Inflammatory macrophage treated with lipopolysaccharide for 4 hours (primary cell): ENCODE measurements at places on chromosomes 1 and 21.

DNA sequence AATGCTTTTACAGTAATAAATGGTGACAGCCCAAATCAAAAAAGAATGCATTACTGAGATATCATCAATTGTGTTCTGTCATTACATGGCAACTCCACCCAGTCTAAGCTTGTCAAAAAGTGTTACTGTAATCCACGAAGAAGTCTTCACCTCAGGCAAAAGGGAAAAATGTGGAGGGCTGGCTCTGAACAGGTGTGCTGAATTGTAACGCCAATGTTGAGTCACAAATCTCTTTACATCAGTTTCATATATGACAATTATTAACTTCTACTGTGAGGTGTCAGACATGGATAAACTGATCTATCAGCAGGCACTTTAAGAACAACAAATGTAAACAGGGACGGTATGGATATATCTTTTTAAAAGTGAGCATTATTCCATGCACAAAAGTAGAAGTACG is 98.5 kb upstream of the DMRTA2 start:
- DNase-seq = no peak

DNA sequence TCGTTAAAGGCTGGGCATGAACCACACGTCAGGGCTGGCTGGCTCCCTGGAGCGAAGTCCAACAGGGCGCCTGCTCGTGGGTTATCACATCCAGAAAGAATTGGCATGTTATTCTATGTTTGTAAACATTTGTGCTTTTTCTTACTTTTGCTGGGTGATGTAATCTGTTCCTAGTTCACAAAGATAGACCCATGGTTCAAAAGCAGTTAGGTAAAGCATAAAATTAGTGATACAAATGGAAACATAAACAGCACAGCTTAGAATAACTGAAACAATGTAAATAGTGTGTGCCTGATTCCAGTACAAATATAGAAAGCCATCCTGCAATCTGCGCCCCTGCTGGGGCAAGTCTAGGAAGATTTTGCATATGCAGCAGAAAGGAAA is 184.0 kb upstream of the C1orf174 start:
- DNase-seq = no peak

DNA sequence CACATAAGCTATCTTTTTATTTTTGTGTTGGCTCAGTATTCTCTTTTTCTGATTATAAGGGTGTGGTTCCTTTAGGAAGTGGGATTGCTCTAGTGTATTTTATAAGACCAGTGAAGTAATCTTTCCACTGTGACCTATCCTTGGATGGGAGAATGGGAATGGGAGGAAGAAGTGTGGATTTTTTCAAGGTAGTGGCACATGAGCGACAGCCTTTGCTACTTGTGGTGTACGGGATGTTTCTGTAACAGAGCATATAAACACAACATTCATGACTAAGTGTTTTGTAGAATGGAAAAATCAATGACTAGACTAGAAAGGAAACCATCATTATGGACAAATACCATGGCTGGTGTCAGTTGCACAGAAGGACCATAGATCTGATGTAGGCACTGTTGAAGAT is 209.6 kb downstream of the GIPC2 start:
- no peak for DNase-seq

GRCh38 chr1:215198021-215198420 is 115.5 kb downstream of the KCNK2 start:
- DNase-seq = no peak

- DNase-seq = no peak
Measured at GRCh38 chr1:81937791-81938450, 137.2 kb downstream of the ADGRL2 start.

DNA sequence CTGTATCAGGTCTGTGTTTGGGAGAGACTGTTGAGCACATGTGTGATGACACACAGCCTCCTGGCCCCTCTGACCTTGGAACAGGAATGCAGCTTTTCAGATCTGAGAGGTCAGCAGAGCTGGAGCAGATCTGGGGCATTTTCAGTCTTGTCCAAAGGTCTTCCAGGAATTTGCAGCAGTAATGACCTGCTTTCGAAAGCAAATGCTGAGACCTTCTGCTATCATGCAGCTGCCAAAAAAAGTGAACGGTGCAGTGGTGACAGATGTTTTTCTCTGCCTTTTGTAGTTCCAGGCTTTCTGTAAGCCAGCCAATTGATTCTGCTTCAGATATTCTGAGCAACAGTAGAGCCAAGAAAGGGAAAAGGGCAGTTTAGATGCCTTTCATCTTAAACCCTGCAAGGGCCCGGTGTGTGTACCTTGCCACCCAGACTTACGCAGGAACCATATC is 137.8 kb upstream of the COA6 start:
- DNase-seq = no peak

- DNase-seq = no peak
Measured at GRCh38 chr1:19893687-19894086, 11.5 kb downstream of the OTUD3 start.

DNA sequence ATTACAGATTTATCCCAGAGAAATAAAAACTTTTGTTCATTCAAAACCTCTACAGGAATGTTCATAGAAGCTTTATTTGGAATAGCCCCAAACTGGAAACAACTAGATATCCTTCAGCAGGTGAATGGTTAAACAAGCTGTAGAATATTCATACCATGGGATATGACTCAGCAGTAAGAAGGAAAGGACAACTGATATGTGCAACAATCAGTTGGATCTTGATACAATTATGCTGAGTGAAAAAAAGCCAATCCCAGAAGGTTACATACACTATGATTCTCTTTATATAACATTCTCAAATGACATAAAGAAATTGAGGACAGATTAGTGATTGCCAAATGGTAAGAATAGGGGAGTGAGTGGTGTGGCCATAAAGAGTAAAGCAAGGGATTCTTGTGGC is 376.7 kb downstream of the S1PR1 start:
- DNase-seq = no peak

- DNase-seq = no peak
Measured at GRCh38 chr21:42423685-42424084, 20.0 kb downstream of the UBASH3A start.

GRCh38 chr1:115811140-115811828 is 29.6 kb downstream of the NHLH2 start:
- no peak for DNase-seq

GRCh38 chr21:38467911-38468310 is 30.4 kb downstream of the ERG start:
- DNase-seq = no peak

- DNase-seq = no peak
Measured at GRCh38 chr1:25568834-25569596, 25.6 kb downstream of the LDLRAP1 start.

GRCh38 chr1:232062967-232063366 is 436.4 kb downstream of the DISC1 start:
- DNase-seq = no peak

- no peak for DNase-seq
Measured at GRCh38 chr1:151924691-151925587, 15.6 kb upstream of the THEM4 start.

DNA sequence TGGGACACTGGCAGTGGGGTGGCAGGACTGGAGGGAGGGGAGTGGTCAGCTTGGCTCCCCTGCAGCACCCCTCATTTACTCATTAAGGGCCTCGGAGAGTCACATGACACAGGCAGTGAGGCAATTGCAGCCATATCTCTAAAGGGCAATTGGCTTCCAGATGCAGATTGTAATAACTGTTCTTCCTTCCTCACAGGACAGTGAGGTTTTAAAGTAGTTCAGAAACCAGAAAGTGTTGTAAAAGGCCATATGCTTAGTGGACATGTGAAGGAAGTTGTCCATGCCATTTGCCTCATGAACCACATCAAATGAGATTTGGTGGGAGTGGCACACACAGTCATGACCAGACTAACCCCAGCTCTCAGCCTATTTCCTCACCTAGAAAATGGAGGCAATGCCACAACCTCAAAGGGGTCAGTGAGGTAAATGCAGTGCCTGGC is 11.1 kb downstream of the MTX1 start:
- peak; percentile 86 for DNase-seq

DNA sequence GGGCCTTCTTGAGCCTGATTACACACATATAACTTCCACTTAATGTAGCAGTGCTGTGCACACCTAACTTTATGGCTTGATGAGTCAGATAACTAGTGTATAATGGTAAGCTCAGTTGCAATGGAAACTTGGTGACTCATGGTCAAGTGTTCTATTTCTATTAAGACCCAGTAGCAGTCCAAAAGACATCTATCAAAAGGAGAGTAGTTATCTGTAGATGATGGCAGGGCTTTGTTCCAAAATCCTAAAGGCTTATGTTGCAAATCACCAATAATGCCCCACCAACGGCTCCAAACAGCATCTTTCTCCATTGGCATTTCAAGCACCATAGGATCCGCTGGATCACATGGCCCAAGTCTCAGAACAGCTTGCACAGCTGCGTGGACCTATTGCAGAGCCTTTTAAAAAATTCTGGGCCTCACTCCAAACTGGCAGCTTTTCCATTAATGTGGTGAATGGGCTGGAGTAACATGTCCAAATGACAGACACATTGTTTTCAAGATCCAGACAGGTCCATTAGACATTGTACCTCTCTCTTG is 566.8 kb upstream of the USP24 start:
- DNase-seq = no peak

- no peak for DNase-seq
Measured at GRCh38 chr21:28883931-28884330, 108.7 kb downstream of the LTN1 start.

GRCh38 chr21:16377857-16378256 is 648.1 kb downstream of the USP25 start:
- DNase-seq = no peak

- DNase-seq = no peak
Measured at GRCh38 chr1:153678519-153679336, at the start of gene NPR1. NPR1 (plus strand) TSS chr1:153678688; CDS start chr1:153679109, 421 bp downstream.

DNA sequence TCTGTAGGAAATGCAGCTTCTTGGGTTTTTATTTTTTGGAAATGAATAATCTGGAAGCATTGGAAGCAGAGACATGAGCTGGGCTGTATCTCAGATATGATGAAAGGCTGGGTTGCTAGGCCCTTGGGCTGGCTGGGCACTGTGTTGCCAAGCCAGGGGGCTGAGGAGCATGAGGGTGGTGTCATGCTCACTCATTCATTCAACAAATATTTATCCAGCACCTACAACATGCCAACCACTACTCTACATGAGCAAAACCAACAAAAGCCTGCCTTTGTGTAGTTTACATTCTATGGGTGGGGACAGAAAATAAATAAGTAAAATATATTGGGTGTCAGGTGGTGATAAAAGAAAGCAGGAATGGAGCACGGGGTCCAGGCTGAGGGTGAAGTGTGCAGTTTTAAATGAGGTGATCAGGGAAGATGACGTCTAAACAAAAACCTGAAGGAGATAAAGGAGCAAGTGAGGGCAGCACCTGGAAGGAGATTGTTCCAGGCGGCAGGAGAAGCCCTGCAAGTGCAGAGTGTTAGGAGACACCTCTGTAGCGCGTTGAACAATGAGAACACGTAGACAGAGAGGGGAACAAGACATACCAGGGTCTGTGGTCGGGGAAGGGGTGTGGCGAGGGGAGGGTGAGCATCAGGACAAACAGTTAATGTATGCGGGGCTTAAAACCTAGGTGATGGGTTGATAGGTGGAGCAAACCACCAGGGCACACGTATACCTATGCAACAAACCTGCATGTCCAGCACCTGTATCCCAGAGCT is 10.9 kb downstream of the TAGLN2 start:
- DNase-seq = no peak

DNA sequence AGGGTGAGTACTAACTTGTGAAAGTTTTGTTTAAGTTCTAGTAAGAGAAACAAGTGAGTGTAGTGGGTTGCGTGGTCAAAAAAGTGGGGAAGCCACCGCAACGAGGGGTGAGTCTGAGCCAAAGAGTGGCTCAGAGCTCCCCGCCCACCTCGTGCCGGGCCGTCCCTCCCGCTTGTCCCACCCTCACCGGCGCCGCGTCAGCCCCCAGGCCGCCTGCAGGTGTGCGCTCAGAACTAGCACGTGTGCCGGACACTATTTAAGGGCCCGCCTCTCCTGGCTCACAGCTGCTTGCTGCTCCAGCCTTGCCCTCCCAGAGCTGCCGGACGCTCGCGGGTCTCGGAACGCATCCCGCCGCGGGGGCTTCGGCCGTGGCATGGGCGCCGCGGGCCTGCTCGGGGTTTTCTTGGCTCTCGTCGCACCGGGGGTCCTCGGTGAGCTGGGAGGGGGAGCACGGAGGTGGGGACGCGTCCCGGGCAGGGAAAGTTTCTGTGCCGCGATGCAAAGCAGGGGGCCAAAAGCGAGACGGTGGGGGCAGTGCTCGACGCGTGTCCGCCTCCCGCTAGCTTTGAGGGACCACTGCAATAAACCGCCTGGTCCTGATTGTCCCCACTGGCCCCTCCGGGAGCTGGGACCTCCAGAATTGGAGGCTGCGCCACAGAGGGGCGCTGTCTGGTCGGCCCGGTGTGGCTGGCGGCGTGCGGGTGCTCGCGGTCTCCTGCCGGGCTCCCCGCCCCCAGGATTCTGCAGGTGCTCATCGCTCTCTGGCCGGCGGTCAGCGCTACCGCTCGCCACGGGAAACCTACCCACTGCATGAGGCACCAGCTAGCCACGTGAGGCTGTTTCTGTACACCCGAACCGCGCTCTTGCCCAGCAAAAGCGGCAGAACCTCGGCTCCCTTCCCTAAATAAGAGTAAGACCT is at the start of gene CR2:
CR2 (plus strand) TSS at position 283 of the 919 bp plus-strand sequence; CDS start at position 374, 91 bp downstream.
- DNase-seq = no peak

DNA sequence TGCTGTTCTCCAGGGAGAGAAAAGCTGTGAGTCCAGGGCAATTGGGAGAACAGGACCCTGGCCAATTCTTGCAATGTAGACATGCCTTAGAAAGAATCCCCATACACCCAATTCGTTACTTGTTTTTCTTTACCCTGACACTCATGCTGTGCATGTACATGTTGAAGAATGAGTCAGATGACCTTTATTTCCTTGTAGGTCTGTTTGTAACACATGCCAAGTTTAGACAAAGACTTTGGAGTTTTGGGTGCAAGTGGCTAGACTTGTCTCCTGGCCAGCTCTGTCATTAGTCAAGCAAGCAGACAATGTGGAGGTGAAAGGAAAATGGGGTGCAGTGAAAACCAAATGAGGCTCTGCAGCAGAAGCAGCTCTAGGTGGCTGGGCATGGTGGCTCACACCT is 38.1 kb downstream of the GNPAT start:
- no peak for DNase-seq

GRCh38 chr1:57590978-57591377 is 167.1 kb upstream of the DAB1 start:
- no peak for DNase-seq

DNA sequence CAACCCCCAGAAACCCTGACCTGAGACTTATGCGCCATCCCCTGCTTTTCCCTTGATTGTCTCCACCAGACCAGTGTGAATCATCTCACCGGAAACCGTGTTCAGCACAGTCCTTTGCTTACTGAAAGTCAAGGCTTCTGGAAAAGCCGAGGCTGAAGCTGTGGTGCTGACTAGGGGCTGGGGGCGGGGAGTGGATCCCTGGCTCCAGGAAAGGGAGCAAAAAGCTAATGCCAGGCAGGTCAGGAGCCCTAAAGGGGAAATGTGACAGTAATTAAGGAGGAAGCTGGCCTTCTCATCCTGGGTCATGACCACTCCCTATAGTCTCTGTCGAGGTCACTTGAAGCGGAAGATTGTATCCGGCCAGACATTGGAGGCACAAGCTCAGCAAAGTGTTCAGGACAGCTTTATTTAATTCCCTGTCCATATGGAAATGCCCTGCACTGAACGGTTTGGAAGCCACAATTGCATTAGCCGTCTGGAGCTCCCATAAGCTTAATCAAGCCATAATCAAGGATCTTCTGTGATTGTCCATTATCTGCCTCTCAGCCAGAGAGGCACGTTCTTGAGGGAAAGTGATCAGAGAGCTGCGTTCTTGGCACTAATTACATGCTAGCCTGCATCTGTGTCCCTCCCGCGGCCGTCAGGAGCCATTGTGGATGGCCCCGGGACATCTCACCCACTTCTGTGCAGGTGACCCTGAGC is 403.6 kb downstream of the RRAGC start:
- no peak for DNase-seq
